ENCODE measurements at places on chromosomes 7 and 10.

DNA sequence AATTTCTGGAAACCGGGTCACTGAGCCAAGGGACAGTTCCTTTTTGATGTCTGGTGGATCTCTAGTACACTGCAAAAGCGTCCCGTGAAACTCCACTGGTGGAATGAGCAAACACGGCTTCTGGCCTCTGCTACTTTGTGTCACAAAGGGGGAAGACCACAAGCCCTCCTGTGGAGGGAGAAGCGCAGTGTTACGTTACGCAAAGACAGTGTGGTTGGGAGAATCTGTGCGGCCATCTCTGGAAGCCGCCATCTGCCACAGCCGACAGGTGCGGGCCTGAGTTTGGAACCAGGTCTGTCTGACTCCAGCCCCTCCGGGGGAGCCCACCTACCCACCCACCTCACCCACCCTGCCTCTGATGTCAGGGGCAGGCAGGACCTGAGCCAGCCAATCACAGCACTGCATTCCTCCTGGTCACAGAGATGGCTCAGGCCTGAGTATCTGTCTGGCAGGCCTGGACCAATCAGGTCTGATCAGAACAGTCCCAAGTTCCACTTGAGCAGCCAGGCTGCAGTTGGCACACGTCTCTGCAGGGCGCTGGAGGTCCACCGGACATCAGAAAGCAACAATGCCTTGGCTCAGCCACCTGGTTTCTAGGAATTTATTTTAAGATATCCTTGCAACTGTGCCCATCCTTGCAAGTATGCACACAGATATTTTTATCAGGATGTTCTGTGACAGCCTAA is 3.0 kb upstream of the CYP2W1 start:
- no peak for DNase-seq

DNA sequence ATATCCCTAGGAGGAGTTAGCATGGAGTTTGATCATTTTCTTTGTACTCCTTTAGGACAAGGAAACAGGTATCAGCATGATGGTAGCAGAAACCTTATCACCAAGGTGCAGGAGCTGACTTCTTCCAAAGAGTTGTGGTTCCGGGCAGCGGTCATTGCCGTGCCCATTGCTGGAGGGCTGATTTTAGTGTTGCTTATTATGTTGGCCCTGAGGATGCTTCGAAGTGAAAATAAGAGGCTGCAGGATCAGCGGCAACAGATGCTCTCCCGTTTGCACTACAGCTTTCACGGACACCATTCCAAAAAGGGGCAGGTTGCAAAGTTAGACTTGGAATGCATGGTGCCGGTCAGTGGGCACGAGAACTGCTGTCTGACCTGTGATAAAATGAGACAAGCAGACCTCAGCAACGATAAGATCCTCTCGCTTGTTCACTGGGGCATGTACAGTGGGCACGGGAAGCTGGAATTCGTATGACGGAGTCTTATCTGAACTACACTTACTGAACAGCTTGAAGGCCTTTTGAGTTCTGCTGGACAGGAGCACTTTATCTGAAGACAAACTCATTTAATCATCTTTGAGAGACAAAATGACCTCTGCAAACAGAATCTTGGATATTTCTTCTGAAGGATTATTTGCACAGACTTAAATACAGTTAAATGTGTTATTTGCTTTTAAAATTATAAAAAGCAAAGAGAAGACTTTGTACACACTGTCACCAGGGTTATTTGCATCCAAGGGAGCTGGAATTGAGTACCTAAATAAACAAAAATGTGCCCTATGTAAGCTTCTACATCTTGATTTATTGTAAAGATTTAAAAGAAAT is 4.8 kb downstream of the BAMBI start:
- DNase-seq: no peak

- no peak for DNase-seq
These were observed 145.8 kb downstream of the CDH23 start for GRCh38 chr10:71542478-71542877.

- DNase-seq: no peak
These were observed 316.8 kb downstream of the PCDH15 start for GRCh38 chr10:54484186-54484585.

DNA sequence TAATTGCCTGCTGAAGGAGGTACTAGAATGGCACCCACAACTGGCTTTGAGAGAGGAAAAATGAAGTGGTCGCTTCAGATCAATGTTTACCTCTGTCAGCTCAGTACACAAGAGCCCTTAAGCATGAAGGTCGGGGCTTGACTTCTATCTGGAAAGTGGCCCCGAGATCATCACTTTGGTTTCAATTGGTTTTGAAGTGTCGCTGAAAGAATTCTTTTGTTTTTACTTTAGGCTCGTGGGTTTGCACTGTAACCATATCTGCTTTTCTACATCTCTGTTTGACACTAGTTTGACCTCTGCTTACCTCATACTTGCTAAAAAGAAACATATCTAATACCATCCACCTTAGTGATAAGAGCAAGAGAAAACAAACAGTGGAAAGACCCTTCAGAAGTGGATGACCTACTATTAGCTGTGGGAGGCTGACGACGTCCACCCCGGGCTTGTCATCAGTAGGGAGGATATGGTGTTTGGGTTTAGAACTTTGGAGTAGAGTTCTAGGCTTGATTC is 361.8 kb downstream of the GATA3 start:
- DNase-seq: no peak

DNA sequence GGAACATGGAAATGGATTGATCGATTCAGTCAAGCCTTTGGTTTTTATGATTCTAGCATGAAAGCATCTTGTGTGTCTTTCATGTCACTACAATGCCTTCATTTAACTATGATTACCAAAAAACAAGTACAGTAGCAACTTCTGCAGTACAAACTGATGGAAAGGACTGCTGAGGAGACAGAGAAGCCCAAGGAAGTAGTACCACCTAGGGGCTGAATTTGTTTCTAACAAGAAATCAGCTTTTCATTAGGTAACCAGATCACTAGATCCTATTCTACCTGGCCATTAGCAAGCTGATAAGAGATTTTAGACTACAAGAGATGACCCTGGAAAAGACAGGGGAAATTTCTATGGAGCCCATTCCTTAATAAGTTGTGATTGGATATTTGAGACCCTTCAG is 3.2 kb upstream of the IFIT1 start:
- DNase-seq: no peak

DNA sequence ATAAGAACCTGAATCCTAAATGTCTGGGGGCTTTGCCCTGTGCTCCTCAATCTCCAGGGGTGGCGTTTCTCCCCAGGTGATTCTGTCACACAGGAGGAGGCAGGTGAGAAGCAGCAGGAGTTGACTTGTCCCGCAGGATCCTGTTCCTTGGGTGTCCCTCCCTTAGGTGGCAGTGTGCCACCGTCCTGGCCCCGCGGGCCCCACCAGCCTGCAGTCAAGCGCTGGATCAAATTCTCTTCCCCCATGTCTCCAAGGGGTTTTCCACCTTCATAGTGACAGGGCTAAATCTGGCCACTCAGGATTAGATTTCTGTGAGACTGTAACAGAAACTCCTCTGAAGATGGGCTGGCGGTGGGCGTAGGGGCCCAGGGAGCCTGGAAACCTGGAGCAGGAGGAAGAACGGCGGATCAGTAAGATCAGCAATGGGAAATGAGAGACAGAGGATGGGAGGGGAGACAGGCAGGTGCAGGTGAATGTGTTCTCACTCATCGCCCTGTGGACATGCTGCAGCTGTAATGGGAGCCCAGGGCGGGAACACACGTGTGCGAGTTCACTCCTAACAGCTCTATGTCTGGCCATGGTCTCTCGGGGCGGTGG is 329.2 kb upstream of the COBL start:
- DNase-seq: no peak

GRCh38 chr10:93032105-93032808 is 28.3 kb upstream of the CYP26C1 start:
- no peak for DNase-seq

DNA sequence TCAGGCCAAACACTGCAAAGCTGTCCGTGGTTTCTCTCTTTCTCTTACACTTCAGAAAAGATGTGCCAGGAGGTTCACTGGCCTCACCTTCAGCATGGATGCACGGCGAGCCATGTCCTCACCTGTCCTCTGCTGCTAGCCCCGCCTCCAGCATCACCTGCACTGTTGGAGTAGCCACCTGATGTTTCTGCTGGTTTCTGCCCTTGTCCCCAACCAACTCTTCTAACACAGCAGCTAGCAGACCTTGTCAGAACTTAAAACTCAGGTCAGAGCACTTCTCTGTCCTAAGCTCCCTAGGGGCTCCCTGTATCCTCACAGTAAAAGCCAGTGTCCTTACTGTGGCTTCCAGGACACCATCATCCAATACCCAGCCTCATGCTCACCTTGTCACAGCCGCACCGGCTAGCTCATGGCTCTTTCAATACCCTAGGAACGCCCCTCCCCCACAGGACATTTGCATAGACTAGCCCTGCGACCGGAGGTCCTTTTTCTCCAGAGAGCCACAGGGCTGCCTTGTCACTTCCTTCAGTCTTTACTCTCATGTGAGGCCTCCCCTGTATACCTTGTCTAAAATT is 15.2 kb downstream of the PALD1 start:
- DNase-seq: no peak

DNA sequence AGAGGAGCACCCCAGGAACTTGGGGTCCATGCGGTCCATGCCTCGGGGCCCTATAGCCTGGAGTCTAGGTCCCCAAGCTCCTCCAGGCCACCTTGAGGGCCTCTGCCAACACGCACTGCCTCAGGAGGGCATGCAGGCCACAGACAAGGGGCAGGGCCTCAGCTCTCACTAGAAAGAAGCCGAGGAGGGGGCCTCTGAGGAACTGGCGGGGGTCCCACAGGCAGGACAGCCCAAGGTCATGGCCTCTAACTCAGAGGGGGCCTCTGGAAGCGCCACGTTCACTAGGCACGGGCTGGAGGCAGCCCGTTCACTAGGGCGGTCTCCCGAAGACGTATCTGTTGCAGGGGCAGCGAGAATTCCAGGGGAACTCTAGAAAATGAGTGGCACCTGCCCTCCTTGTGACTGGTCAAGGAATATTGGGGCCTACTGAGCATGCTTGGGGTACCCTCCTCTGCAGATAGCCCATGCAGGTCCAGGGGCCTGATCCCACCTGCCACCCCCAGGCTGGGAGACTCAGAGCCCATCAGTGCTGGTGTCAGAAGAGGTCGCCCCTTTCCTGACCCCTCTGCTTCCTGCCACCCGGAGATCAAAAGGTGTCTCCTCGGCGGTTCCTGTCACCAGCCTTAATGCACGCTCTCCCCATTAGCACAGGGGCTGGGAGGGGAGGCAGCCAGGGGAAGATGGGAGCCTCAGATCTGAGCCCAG is 86.7 kb upstream of the RET start:
- no peak for DNase-seq

Data from NCI-H1436 treated with DMSO at 0.1 percent for 48 hours (cell line).